ENCODE measurements at places on chromosomes 2 and 18.

GRCh38 chr2:67217398-67217797, 179.7 kb upstream of the ETAA1 start:
- DNase-seq = no peak

DNA sequence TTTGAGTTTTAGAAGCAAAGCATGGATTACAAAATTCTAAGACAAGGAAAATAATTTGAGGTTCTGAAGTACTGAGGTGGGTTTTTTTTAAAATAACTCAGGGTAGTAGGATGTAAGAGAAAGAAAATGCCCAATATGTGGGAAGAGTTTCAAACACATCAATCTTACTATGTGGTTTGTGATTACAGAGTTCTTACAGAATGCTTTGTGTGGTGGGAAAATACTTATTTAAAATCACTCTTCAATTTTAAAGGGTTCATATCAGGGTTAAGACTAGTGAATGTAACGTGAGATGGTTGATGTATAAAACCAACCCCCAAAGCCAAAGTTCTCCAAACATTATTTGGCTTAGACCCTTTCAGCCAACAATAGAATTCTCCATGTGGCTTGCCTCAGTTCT, 173.5 kb downstream of the UBE2E3 start:
- no peak for DNase-seq

GRCh38 chr2:102510791-102511575, 38.0 kb downstream of the SLC9A4 start:
- DNase-seq = no peak

GRCh38 chr18:44851856-44852621, 171.4 kb downstream of the SETBP1 start:
- DNase-seq = no peak

DNA sequence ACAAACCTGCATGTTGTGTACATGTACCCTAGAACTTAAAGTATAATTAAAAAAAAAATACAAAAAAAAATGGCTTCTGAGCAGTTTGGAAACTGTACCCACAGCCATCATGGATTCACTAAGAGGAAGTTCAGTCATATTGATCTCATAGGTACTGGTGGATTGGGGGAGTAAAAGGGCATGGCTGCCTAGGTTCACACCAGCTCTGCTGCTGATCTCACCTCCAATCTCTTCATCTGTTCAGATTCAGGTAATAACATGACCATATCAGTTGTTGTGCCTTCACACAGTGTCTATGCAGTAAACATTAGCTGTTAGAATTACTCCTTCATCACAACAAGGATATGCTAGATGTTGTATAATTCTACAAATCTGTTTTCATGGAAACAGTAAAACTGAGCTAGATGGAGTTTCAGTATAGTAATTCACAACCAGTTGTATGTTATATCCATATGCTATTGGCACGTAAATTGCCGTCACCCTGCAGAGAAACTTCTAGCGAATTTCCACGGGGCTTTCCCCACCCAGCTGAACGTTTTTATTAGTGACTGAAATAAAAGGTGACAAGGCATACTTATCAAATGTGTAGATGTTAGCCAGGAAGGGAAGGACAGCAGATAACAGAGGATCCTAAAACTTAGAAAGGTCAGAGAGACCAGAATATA, 59.3 kb upstream of the ITM2C start:
- DNase-seq = peak; percentile 38

- no peak for DNase-seq
Measured at GRCh38 chr2:237390235-237390634, 23.7 kb downstream of the COL6A3 start.

DNA sequence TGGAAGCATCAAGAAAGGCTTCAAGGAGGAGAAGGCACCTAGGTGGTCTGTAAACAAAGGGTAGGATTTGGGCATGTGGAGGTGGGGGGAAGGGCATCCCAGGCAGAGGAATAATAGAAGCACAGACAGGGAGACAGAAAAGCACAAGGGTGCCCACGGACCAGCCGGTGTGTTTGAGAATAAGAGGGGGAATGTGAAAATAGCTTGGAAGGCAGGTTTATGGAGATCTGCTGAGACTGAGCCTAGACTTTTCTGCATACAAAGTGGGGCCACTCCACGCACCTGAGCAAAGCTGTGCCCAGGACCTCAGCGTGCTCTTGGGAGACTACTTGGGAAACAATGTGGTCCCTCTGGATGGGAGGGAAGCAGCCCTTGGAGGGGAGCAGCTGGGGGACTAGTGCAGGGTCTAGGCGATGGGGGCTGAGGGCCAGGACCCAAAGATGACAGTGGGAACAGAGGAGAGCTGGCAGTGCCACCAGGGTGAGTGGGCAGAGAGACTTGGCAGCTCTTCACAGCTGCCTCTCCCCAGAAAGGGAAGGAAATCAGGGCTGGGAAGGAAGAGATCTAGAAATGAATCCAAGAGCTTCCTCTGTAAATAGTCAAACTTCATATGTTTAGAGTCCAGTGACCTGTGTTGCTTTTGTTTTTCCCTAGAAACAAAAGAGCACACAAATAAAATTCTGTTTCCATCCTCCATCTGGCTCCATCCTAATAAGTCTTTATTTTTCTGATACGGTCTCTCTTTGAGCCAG, 110.7 kb upstream of the SMAD7 start:
- no peak for DNase-seq

GRCh38 chr18:36629836-36630235, 199.0 kb downstream of the TPGS2 start:
- DNase-seq = no peak
